Glomerular endothelial cell (primary cell): ENCODE measurements at places on chromosomes 7 and 10.

- no peak for DNase-seq
Measured at GRCh38 chr7:154744256-154744860, 258.6 kb downstream of the PAXIP1 start.

DNA sequence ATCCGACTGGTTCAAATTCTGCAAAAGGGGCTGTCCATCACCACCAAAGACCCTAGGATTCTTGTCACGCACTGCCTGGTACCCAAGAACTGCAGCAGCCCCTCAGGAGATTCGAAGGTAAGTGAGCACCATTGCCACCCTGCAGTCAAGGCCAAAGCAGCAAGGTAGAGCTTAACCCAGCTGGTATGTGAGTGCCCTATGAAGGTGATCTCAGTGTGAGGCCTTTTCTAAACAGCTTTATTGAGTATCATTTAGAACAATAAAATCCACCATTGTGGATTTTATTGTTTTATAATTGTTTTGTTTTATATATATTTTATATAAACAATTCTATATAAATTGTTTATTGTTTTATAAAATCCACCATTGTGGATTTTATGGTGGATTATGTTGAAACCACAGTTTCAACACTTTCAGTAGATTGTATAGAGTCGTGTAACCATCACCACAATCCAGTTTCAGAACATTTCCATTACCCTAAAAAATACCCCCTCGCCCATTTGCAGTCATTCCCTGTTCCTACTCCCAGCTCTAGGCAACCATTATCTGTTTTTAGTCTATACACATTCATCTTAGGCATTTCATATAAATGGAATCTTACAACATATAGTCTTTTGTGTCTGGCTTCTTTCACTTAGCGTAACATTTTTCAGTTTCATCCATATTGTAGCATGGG lies 20.1 kb upstream of the CALU start:
- no peak for DNase-seq

DNA sequence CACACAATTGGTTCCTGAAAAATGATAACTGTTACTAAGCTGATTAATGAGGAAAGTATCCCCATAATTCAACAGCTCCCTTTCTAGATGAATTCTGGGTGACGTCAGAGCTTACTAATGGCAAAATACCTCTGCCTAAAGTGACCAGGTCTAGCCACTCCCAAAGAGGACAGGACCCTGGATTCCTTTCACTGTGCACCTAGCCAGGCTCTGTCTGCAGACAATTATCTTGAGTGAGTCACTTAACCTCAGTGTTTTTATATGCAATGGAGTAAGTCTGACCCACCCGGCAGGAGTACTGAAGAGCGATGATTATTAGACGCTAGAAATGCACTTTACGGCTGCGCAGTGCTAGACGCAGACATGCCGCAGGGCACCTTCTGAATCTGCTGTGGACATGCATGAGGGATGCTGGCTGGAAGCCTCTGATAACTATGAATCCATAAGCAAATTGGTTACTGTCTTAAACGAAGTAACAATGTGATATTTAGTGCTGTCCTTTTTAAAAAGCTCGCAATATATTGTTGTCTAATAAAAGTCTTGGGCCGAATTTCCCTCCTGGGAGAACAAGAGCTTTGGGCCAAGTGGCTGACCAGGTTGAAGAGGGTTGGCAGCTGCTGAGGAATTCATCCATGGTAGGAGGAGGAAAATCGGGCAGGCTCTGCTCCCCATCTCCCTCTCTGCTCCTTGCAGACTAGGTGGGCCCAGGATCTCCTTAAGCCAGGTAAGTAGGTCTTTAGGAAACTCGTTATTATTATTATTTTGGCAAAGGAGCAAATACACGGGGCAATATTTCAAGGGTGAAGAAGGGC lies 4.6 kb upstream of the INPP5A start:
- no peak for DNase-seq

DNA sequence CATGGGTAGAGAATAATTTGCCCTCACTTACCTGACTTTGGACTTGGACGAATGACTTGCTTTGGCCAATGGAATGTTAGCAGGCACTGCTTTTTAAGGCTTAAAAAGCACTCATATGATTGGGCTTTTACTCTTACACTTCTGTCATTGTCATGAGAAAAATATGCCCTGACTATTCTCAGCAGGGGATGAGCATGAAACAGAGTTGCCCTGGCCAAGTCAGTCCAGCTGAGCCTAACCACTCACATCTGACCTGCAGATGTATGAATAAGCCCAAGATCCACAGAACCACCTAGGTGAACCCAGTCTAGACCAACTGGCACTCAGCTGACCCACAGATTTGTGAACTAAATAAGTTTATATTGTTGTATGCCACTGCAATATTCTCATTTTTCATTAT lies 573.5 kb downstream of the TNS3 start:
- DNase-seq: no peak

DNA sequence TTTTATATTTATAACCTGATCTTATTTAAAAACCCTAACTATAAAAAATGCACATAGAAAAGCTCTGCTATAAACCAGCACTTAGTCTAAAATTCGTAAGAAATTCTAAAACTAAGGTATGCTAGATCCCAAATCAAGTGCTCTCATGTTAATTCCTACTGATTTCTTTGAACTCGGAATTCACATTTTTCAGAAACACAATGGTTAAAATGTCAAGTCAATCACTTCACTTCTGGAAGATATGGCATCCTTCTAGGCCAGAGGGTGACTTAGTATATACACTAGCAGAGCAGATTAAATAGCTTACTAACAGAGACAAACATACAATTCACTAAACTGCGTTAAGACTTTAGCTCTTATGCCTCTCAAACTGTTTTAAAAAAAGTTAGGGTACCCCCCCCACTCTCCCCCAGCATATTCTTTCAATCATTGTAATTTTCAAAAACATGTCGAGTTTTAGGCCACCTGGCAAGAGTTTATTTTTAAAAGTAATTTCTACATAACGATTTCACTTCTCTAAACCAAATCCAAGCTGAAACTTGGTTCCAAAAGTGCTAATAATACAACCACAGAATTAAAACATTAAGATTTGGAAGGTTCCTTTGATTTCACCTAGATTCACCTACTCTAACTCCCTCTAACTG lies 129.4 kb downstream of the NRBF2 start:
- DNase-seq: no peak

GRCh38 chr10:118835682-118836326 lies 81.0 kb upstream of the CACUL1 start:
- no peak for DNase-seq

- DNase-seq: no peak
Measured at GRCh38 chr7:74396993-74397392, 56.7 kb upstream of the GTF2IRD1 start.

DNA sequence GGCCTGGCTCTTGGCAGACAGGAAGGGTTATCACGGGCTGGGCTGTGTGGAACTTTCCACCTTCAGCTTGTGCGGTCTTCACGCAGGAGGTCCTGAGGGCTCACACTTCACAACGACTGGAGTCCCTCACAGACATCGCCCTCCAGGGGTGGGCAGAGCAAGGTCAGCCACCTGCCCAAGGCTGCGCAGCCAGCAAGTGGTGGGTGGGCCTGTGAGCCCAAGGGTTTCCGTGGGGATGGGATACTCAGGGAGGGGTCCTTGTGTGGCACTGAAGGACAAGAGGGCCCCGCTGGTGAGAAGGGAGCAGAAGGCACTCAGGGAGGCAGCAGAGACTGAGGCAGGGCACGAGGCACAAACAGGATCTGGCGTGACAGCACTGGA lies 22.0 kb downstream of the PDIA4 start:
- no peak for DNase-seq

DNA sequence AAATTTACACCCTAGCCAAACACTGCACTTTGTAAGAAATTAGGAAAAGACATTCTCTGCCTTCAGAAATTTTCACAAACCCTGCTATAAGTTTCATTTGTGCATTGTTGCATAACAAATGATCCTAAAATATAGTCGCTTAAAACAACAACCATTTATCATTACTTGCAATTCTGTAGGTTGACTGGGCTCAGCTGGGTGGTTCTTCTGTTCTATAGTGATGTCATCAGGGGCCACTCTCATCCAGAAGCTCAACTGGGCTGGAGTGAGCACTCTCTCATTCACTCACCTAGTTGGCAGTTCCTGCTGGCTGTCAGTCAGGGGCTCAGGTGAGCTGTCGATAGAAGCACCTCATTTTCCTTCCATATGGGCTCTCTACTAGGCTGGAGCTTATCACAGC lies 20.7 kb upstream of the FGFR2 start:
- no peak for DNase-seq

DNA sequence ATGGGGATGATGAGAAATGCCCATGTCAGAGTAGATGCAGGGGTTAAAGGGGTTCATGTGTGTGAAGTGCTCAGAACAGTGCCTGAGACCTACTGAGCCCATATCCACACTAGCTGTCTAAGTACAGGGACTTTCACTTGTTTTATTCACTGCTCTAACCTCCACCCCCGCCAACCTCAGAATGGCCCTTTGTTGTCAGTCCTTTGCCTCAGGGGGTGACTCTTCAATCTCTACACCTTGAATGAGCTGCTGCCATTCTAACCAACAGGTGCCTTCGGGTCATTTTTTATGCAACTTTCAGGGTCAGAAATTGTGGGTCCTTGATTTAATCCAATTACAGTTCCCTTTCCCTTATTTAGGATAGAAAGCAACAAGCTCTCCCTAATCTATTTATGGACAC lies 26.2 kb downstream of the VSTM4 start:
- no peak for DNase-seq

DNA sequence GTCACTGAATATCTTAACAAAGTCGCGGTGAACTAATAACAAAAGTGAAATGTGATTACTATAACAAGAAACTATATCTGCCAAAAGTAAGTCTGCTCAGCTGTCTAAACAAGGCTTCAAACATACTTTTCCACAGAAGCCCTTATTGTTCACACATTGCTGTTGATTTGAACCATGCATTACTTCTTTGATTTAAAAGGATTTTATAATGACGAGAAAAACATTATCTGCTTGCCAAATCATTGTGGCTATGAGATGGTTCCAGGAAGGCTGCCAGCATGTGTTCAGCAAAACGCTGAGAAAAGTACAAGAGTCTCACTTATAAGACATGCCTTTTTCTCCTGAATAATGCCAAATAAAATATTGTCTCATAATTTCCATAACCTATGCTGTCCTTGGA lies 24.4 kb downstream of the RNF133 start:
- DNase-seq: no peak

GRCh38 chr7:49797987-49798660 lies 24.7 kb downstream of the VWC2 start:
- no peak for DNase-seq

DNA sequence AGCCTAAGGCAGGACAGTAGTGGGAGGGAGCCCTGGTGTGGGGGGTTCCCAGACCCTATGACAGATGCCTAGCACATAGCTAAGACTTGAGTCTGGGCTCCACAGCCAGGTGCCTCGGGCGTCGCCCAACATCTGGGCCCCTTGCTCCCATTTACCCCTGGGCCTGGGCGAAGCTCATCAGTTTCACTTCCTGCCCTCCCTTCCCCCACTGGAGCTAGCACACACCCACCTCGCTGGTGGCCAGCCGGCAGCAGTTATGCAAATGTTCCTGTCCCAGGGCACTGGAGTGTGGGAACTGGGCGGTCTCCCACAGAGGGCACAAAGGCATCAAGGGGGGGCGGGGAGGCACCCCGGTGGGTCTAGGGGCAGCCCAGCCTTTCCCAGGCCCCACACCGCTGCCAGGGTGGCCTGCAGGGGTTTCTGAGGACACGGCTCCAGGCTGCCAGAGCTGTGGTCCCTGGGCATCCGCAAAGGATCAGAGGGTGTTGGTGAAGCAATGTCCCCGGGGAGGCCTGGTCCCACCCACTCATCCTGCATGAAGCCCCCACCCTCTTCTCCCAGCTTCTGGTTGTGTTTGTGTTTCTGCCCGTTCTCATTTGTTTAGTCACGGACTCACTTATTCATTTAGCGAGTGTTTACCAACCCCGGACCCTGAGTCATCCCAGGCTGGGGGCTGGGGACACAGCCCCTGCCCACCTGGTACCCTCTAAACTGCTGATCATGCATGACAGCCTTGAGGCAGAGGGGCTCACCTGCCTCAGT lies 20.4 kb downstream of the SH2B2 start:
- no peak for DNase-seq
